Fibroblast of lung (primary cell): ENCODE measurements at places on chromosomes 7 and 10. TPM values are rescaled to one million over a fixed set of nuclear protein-coding genes. Genes with fewer than 3 reads are reported as not detected.
A peak's percentile ranks its signal among the peaks of the same experiment; 100 is the strongest.

Gene PRF1
- polyA plus RNA-seq, result not detected in 2 replicates

DNA sequence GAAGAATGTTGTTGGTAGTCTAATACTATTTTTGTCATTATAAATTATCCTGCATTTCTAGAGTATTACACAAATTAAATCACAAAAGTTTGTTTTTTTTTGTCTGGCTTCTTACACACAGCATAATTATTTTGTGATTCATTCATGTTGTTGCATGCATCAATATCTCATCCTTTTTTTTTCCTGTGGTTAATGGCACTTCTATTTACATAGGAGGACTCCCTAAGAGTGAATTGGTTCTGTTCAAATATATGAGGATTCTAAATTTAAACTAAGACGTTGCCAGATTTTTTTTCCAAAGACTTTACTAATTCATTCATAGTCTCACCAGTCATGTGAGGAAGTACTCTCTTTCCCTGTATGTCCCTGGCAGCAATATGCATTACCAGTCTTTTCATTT is 303.3 kb downstream of the GPR37 start:
- DNase-seq, result peak; percentile 72
- no peak overlapping the region for H3K27ac ChIP-seq
- H3K4me3 ChIP-seq, result no peak overlapping the region
- H3K36me3 ChIP-seq, result no peaks in the 10 kb centered on the region
- H3K27me3 ChIP-seq, result no peaks in the 10 kb centered on the region
- peaks cover 5% of the 10 kb centered on the region for H3K4me1 ChIP-seq

DNA sequence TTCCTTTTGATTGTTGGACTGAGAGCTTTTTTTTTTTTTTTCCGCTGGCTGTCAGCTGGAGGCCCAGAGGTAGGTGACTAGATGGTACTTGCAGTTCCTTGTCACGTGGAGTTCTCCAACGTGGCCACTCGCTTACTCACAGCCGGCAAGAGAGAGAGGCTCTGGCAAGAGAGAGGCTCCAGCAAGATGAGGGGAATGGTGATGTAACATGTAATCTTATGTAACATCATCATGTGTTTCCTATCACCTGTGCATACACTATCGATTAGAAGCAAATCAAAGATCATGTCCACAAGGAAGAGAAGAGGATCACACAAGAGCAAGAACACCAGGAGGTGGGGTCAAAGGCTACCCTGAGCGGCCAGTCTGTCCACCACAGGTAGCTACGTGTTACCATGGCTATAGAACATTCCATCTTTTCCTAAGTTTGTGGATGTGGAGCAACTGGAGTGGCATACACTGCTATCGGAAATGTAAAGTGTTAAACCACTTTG is 4.0 kb upstream of the BORCS7 start:
- DNase-seq, result no peak
- no peaks in the 10 kb centered on the region for H3K4me1 ChIP-seq
- peaks cover 4% of the 10 kb centered on the region for H3K27me3 ChIP-seq

DNA sequence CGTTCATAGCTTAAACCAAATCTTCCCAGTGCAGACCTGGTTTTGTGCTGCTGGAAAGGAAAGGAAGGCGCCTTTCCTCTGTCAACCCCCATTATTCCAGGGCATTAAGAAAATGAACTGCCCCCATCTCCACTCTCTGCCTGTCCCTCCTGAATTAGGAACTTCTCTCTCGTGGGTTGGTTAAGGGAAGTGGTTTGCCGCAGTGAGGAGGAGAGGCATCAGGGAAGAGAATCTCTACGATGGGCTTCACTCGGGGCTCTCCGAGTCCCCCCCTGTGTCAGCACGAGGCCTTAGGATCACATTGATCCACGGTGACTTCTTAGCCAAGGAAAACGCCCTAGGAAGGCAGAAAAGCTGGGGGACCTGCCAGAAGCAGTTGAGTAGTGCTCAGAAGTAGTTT is 53.9 kb upstream of the LYZL2 start:
- H3K4me3 ChIP-seq, result no peak overlapping the region

DNA sequence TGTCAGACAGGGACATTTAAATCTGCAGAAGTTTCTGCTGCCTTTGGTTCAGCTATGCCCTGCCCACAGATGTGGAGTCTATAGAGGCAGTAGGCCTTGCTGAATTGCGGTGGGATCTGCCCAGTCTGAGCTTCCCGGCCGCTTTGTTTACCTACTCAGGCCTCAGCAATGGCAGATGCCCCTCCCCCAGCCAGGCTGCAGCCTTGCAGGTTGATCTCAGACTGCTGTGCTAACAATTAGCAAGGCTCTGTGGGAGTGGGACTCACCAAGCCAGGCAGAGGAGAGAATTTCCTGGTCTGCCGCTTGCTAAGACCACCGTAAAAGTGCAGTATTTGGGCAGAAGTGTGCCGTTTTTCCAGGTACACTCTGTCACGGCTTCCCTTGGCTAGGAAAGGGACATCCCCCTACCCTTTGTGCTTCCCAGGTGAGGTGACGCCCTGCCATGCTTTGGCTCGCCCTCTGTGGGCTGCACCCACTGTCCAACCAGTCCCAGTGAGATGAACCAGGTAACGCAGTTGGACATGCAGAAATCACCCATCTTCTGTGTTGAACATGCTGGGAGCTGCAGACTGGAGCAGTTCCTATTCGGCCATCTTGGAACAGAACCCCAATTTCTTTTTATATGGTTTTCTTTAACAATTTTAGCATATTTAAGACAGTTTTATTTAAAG is 28.4 kb upstream of the VWDE start:
- H3K36me3 ChIP-seq, result no peaks in the 10 kb centered on the region
- no peaks in the 10 kb centered on the region for H3K4me1 ChIP-seq
- no peak overlapping the region for H3K4me3 ChIP-seq
- no peaks in the 10 kb centered on the region for H3K27me3 ChIP-seq
- no peak overlapping the region for H3K27ac ChIP-seq
- DNase-seq, result no peak

DNA sequence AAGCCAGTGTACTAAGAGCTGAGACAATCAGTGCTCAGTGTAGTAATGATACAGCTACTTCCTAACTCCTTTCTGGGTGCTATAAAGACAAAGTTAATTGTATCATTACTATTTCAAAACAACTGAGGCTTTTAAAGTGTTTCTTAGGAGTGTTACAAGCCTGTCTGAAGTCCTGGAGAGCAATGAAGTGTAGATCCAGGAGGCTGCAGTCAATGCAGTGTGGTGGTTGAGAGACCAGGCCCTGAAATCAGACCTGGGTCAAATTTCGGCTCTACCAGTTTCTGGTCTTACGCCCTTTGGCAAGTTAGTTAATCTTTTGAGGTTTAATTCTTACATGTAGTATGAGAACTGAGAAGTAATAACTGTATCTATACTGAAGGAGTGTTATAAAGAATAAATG is 387.0 kb downstream of the SDK1 start:
- H3K4me1 ChIP-seq, result no peaks in the 10 kb centered on the region
- no peaks in the 10 kb centered on the region for H3K36me3 ChIP-seq
- DNase-seq, result no peak
- no peak overlapping the region for H3K4me3 ChIP-seq
- H3K27ac ChIP-seq, result no peak overlapping the region
